Purkinje cell (primary cell): ENCODE measurements at places on chromosomes 3 and 15. TPM values are rescaled to one million over a fixed set of nuclear protein-coding genes. Genes with fewer than 3 reads are reported as not detected.

Gene GOLGA8J
- not detected in 2 replicates for polyA plus RNA-seq

Gene RTP3
- polyA plus RNA-seq: not detected in 2 replicates

Gene GHSR
- polyA plus RNA-seq: not detected in 2 replicates

Gene CCDC54
- polyA plus RNA-seq: not detected in 2 replicates

Gene RPP14
- polyA plus RNA-seq: 11.1 and 14.9 TPM in 2 replicates

Gene UPK1B
- polyA plus RNA-seq: not detected in 2 replicates

Gene EFCC1
- polyA plus RNA-seq: not detected in 2 replicates

Gene APEH
- 78.1 and 87.5 TPM in 2 replicates for polyA plus RNA-seq

Gene GOLGA6B
- polyA plus RNA-seq: not detected in 2 replicates

Gene PLXNB1
- 3.9 and 5.4 TPM in 2 replicates for polyA plus RNA-seq

Gene SKOR1
- 26.2 and 35.5 TPM in 2 replicates for polyA plus RNA-seq

Gene ABCF3
- polyA plus RNA-seq: 36.2 and 42.7 TPM in 2 replicates
